Psoas muscle (tissue), 8 donors: ENCODE measurements at places on chromosomes 16 and 17. TPM values are rescaled to one million over a fixed set of nuclear protein-coding genes. Genes with fewer than 3 reads are reported as not detected.

DNA sequence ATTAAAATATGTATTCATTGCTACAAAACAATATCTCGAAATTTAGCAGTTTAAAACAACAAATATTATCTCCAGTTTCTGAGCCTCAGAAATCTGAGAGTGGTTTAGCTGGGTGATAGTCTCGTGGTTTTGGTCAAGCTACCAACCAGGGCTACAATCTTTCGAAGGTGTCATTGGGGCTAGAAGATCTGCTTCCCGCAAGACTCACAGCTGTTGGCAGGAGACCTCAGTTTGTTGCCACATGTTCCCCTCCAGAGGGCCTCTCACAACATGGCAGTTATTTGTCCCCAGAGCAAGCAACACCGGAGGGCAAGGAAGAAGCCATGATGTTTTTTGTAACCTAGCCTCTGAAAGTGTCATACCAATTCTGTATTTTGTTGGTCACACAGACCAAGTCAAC lies 12.0 kb upstream of the BCAS3 start:
- peaks cover 5% of the 10 kb centered on the region for H3K36me3 ChIP-seq
- H3K27ac ChIP-seq, result no peak overlapping the region
- H3K27me3 ChIP-seq, result no peaks in the 10 kb centered on the region
- no peak for DNase-seq
- H3K4me3 ChIP-seq, result no peak overlapping the region
- H3K4me1 ChIP-seq, result no peaks in the 10 kb centered on the region

The MYH3 gene
- 261 TPM for total RNA-seq

The GRAP gene
- 1.7 TPM for total RNA-seq

DNA sequence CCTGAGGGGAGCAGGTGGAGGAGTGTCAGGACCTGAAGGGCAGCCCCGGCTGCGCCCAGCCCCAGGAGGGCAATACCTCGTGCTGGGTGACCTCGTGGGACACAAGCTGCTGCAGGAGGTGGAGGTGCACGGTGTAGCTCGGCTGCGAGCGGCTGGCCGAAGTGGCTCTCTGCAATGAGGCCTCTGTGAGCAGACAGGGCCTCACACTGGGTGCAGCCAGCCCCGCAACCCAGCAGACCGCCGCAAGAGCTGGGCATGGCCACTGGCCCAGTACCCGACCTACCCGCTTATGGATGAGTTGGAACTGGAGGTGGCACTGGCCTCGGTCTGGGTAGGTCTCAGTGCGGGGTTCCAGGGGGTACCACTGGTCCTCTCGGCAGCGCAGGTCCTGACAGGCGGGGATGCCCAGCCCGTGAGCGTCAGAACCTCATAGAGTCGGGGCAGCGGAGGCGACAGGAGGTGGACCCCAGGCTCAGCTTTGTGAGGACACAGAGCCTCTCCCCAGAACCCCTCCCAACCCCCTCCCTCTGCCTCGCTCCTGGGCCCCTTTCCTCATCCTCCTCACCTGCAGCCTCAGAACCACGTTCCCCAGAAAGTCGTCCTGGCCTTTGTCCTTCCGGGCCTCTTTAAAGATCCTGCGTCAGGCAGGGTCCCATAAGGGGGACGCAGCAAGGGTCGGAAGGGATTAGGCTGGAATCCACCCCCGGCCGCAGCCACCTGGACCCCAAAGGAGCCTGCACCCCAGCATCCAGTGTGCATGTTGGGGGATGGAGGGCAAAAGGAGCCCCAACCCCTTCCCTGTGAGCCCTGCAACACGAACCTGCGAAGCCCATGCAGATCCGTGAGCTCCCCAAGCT lies 4.0 kb downstream of the UNC13D start:
- H3K27ac ChIP-seq, result no peak overlapping the region
- H3K36me3 ChIP-seq, result no peaks in the 10 kb centered on the region
- no peaks in the 10 kb centered on the region for H3K27me3 ChIP-seq
- H3K4me1 ChIP-seq, result peaks cover 7% of the 10 kb centered on the region
- DNase-seq, result no peak

DNA sequence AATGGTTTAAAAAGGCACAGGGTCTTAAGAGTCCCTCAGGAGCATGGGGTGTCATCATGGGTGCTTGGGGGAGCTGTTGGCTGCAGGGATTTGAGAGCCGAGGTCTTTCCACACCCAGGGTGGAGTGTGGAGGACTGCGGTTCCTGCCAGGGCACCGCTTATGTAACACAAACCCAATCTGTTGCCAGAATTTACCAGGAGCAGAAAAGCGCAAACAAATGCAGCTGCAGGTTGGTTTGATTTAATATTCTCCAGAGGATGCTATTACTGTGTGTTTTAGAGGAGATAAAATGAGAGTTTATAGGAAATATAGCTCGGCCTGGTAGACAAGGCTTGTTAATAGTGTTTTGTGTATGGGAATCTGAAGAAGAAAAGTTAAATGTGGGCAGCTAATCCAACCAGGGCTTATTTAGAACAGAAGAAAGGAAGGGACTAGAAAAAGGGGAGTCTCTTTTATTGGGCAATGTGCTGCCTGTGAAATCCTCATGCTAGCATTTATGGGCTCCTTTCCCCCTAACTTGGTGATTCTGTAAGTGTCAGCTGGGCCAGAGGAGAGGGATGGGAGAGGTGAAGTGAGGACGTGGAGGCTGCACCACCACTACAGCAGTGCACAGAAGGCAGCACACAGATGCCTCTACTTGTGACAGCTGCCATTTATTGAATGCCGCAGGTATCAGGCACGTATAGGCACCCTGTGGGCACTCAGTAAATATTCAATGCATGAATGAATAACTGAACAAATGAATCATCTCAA lies 174.7 kb downstream of the KATNIP start:
- DNase-seq, result no peak
- peaks cover 4% of the 10 kb centered on the region for H3K4me1 ChIP-seq
- no peaks in the 10 kb centered on the region for H3K27me3 ChIP-seq
- H3K27ac ChIP-seq, result no peak overlapping the region
- no peak overlapping the region for H3K4me3 ChIP-seq

The WFDC1 gene
- 0.32 TPM for total RNA-seq

DNA sequence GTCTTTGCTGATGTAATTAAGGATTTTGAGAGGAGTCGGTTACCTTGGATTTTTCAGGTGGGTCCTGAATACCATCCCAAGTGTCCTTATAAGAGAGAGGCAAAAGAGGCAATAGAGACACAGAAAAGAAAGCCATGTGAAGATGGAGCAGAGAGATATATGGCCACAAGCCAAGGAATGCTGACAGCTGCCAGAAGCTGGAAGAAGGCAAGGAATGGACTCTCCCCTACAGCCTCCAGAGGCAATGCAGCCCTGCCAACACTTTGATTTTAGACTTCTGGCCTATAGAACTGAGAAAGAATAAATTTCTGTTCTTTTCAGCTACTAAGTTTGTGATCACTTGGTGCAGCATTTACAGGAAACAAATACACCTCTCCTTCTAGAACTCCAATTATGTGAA lies 8.2 kb upstream of the RNFT1 start:
- no peaks in the 10 kb centered on the region for H3K27me3 ChIP-seq
- no peaks in the 10 kb centered on the region for H3K4me1 ChIP-seq
- no peak overlapping the region for H3K27ac ChIP-seq
- no peak for DNase-seq

The CKLF gene
- 6.6 TPM for total RNA-seq

DNA sequence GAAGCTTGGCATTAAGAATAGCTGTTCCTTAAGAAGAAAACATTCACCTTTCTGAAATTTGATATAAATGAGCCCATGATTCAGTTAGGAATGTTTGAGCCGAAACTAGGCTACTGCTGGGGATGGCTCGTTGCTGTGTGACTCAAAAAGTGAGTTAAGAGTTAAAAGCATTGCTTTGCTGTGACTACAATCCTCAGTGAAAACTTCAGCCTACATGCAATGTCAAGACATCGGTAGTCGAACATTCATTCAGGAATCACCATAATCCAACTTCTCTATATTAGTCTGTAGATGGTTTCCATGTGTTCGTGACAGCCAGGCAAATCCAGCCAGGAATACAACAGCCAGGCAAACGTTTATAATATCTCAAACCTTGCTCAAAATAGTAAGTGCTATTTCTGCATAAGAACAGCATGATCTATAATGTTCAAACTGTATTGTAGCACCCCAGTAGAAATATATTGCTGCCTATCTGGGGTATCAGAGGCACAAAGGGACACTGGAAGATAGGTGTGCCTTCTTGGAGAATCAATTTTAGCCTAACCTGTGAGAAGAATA lies 1225.1 kb downstream of the CDH8 start:
- no peak for DNase-seq
- no peaks in the 10 kb centered on the region for H3K4me1 ChIP-seq
- H3K36me3 ChIP-seq, result no peaks in the 10 kb centered on the region
- H3K27me3 ChIP-seq, result no peaks in the 10 kb centered on the region
- H3K27ac ChIP-seq, result no peak overlapping the region

The VWA3A gene
- total RNA-seq, result not detected
